ENCODE measurements at places on chromosomes 2 and 18.

- DNase-seq: no peak
Observed at GRCh38 chr2:239475161-239476028, 74.6 kb upstream of the HDAC4 start.

DNA sequence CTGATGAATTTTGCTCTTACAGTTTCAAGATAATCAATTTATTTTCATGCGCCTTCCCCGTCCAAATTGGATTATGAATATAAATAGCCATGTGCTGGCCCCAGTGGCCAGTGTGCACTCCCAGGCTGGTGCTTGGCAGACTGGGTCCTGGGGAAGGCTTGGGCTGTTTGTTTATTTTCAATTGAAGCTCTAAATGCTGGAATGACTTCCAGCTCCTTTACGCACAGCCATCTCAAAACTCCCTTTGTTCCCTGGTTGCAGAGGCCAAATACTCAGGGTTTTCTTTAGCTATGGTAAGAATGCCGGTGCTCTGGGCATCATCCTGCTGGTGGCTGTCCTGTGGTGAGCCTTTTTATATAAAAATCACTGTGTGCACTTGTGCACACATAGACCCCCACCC, 131.5 kb downstream of the PRKCE start:
- no peak for DNase-seq

- DNase-seq: no peak
Observed at GRCh38 chr2:27263287-27264252, 723 bp upstream of the SLC30A3 start.

- DNase-seq: no peak
Observed at GRCh38 chr2:174395969-174396630, 570 bp downstream of the SCRN3 start.

DNA sequence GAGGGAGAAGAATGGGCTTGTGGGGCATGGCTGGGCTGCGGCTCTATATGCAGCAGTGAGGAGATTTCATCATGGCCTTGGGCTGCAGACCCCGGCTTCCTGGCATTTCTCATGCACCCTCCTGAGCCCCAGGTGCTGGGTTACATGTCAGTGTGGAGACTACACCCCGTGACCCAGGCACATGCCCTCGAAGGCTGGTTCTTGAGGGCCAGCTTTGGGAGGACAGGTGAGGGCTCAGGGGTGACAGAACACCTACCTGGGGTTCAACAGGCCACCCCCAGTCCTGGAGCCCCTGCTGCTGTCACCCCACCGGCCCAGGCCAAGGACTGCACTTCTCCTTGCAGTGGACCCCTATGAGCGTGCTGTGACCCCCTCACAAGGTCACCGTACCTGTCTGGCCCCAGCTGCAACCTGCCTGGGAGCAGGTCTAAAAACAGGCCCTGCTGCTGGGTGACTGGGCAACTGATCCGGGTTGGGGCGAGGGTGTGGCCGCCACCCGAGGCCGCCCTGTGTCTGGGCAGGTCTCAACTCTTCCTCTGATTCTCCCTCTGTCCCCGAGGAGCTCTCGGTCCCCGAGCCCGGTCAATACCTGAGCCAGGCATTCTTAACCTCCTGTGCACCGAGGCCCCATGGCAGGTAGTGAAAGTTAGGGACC, 94.8 kb upstream of the OTOS start:
- DNase-seq: no peak

DNA sequence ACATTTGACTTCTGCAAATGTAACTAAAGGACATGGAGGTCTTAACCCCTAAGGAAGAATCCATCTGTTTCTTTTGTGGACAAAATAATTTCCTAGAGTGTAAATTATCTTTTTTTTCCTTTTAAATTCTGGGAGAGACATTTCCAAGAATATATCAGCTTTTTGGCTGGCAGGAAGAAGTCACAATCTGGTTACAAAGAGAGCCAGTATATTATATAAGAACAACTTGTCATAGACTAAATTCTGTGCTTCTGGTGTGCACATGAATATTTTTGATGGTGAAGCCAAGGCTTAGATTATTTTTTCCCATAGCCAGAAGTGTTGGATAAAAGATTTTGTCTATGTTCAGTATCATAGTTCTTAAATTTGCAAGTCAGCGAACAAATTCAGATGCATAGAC, 500.6 kb downstream of the XIRP2 start:
- no peak for DNase-seq
